ENCODE measurements at places on chromosomes 7 and 10.

GRCh38 chr10:117342641-117343040 lies 32.6 kb downstream of the PDZD8 start:
- DNase-seq = no peak

DNA sequence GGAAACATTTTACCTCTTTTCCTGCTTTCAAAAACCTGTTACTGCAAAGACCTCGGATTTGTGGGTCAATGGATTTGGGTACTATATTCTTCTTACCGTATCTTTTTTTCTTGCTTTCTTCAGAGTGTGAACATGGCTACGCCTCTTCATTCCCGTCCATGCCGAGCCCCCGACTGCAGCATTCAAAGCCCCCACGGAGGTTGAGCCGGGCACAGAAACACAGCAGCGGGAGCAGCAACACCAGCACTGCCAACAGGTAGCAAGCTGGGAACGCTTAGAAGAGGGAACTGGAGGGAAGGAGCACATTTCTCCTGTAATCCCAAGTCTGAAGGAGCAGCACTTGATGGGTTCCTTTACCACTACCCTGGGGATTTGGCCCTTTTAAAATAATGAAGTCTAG lies 20.7 kb downstream of the MXI1 start:
- no peak for DNase-seq

DNA sequence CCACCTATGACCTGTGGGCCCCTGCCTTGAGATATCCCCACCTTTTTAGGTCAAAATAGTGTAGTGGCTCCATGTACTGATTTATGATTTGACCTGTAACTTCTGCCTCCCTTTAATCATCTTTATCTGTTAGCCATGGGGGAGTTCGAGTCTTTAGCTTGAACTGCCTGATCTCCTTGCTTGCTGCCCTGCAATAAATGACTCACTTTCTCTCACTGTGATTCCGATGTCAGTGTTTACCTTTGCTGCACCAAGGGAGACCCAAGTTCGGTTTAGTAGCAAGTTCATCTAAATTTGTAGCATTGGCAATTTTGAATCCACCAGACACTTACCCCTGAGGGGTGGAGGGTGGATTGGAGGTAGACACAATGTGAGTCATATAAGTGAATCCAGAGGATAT lies 814.6 kb upstream of the AUTS2 start:
- DNase-seq = no peak

- no peak for DNase-seq
Observed at GRCh38 chr10:12780634-12781601, 220.6 kb downstream of the CCDC3 start.

GRCh38 chr10:79165070-79165778 lies 96.5 kb downstream of the ZMIZ1 start:
- no peak for DNase-seq

DNA sequence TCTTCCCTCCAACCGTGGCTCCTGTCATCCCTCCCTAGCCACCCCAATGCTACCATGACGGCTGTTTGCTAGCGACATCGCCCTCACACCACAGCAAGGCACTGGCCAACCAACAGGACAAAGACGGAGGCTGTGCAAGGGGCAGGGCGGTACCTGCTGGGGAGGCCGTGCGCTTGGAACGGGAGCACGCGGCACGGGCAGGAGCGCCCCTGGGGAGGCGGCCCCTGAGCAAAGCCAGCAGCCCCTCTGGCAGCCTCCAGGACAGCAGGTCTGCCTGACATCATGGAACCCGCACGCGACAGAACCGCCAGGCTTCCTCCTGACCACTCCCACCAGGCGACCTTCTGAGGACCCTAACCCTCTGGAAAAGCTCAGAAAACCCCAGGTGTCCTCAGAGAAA lies 12.7 kb downstream of the MAD1L1 start:
- DNase-seq = no peak
